T-helper 17 cell (primary cell): ENCODE measurements at places on chromosomes 2 and 18.

DNA sequence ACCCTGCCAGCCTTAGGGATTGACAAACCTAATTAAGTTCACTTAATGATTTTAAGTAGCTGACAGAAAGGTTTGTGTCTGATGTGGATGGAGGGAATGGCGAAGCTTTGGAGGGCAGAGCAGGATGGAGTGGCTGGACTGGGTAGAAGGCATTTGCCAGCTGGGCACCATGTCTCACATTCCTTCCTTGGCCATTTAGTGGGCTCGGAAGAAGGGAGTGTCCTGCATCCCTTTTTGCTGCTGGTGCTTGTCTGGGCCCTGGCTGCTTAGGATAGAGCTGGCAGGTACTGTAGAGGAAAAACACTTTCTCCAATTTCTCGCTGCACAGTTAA lies 166.7 kb downstream of the CLIP4 start:
- DNase-seq = no peak

DNA sequence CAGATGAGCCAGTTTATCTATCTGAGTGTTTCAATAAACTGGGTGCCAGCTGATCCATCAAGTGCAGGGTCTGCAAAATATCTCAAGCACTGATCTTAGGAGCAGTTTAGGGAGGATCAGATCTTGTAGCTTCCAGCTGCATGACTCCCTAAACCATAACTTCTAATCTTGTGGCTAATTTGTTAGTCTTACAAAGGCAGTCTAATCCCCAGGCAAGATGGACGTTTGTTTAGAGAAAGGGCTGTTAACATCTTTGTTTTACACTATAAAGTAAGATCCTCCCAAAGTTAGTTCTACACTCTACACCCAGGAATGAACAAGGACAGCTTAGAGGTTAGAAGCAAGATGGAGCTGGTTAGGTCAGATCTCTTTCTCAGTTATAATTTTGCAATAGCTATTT lies 28.7 kb upstream of the HNMT start:
- DNase-seq = no peak

- no peak for DNase-seq
These were observed at the start of gene EVA1A for GRCh38 chr2:75560768-75561565. TSS of gene EVA1A (minus strand) at chr2:75560939. CDS start at chr2:75518140, 42,799 bp downstream.

DNA sequence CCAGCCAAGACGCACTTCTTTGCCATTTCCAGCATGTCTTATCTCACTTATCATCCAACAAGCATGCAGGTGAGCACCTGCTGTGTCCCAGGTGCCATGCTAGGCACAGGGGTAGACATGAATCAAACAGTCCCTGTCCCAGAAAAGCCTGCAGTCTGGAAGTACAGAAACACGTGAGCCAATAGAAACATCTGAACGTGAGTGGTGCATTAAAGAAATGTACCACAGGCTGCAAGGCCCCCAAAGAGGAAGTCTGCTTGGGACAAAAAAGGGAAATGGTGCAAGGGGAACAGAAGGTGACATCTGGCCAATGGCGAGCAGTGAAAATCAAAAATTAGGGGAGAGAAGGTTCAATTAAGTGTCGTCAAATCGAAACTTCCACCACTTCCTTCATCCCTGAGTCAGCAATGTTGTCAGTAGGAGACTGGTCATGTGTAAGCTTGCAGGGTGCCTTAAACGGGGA lies 17.6 kb upstream of the TMEM247 start:
- DNase-seq = no peak

- DNase-seq = no peak
These were observed 903.8 kb downstream of the SLC4A3 start for GRCh38 chr2:220531216-220531615.

GRCh38 chr2:231388725-231389346 lies 6.7 kb upstream of the B3GNT7 start:
- no peak for DNase-seq
